ENCODE measurements at places on chromosomes 16 and 17.

DNA sequence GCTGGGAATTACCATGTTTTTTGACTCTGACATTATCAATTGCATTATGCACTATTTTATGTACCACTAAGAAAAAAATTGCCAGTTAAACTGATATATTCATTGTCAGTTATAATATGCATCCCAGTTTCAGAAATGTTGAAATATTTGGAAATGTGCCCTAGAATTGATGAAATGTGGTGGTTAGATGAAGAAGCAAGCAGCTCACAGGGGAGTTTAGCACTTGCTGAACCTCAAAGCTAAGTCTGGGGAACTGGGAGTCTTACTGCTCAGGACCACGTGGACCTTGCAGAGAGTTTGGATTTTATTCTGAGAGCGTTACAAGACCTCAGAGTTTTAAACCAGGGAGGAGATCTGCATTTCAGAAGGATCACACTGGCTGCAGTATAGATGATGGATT, 67.9 kb downstream of the TNRC6C start:
- no peak for DNase-seq

DNA sequence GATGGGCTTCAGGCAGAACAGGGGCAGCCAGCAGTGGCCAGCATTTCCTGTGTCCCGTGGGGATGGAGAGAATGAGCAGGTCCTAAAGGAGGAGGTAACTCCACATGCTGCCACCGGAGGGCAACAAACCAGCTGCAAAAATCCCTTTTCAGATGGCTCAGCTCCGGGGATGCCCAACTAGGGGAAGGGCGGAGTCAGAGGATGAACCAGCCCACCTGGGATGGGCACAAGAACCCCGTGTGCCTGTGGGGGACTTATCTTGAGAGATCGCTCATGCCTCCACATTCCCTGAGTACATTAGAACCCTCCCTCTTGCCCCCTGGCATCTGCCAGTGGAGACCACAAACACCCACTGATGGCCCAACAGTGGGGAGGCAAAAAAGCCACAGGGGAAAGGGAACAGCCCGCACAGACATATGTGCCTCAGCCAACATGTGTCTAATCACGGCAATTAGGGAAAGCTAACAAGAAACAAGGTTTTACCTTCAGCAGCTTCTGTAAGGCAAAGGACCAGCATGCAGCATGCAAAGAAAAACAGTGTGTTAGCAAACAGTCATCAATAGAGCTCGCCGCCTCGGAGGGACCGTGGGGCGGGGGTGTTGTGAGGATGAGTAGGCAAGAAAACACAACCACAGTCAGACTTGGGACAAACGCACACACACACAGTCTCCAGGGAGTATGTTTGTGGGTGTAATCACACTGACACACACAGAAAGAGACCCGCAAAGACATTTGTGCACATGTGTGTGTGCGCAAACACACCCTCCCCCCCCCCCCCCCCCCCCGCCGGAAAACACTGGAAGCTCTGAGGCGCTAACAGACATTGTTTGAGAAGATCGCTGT, 64.0 kb downstream of the MYO18A start:
- DNase-seq: no peak

DNA sequence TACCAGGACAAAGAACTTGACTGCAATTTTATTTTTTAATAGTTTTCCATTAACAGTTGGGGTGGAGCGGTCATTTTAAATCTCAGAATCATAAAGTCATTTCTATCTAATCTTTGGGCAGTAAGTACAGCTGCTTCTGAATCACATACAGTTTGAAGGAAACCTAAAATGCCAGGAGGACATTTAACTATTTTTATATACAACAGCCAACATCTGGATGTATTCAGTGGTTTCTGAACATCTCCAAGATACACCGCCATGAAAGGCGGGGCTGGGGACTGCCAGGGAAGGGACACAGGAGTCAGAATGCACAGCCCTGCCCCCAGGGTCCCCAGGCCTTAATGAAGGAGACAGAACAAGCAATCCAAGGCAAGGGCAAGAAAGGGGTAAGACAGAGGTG, 392.3 kb downstream of the SLC39A11 start:
- DNase-seq: no peak

DNA sequence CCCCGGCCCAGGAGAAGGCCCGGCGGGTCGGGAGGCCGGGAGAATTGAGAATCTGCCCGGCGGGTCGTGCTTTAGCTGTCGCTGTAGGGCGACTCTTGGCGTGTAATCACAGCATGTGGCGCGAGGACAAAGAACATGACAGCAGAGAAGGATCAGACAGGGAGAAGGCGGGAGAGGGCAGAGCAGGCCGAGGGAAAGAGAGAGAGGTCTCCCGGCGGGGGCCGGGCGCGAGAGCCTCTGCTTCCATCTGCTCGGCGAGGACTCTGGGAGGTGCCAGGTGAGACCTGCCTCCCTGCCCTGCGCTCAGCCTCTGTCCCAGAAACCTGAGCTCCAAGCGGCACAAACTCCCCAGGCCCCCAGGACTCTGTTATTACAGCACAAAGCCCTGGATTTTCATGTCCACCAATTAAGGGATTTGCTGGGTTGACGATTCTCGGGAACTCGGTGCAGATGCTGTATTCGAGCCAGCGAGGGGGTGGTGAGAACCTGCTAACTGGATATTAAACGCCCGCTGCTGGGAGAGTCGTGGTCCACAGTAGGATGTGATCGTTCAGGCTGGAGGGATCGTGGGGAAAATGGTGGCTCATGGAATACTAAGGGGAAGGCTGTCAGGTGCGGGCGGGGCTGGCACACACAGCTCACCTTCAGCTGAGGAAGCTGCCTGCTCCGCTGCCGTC, 172.0 kb upstream of the CIBAR2 start:
- DNase-seq: no peak

- DNase-seq: no peak
These were observed 17.6 kb downstream of the OMG start for GRCh38 chr17:31279401-31279800.

DNA sequence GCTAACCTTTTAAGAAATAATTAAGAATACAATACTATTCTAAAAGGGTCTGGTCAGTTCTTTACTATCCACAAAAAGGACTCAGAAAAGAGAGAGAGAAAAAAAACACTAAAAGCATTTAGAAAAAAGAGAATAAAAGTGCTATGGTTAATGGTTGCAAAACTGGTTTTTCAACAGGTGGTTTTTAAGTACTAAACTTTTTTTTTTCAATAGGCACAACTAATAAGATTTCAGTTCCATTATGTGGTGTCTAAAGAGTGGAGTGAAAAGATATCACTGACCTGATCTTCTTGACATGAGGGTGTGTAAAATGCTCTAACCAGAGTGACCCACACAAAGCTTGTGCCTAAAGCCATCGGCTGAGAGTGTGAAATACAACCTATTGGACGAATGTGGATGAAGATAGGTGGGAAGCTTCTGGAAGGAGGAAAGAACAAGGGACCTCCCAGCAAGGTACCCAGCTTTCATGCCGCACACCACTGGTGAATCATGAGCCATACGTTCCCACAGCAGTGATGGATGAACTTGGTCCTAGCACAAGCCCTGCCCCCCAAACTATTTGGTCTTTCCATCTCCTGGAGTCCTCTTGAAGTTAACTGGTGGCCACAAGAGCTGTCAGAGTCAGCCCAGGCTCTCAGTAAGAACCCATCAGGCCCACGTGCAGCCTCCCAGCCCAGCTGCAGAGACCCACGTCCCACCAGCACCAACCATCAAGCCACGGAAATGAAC, 103.0 kb downstream of the ZFHX3 start:
- no peak for DNase-seq

- DNase-seq: no peak
These were observed 7.6 kb downstream of the EPX start for GRCh38 chr17:58200024-58200633.

- no peak for DNase-seq
These were observed 11.7 kb upstream of the FAM83G start for GRCh38 chr17:19016297-19016696.

GRCh38 chr16:35339337-35339736, 1879.9 kb downstream of the TP53TG3F start:
- DNase-seq: no peak

DNA sequence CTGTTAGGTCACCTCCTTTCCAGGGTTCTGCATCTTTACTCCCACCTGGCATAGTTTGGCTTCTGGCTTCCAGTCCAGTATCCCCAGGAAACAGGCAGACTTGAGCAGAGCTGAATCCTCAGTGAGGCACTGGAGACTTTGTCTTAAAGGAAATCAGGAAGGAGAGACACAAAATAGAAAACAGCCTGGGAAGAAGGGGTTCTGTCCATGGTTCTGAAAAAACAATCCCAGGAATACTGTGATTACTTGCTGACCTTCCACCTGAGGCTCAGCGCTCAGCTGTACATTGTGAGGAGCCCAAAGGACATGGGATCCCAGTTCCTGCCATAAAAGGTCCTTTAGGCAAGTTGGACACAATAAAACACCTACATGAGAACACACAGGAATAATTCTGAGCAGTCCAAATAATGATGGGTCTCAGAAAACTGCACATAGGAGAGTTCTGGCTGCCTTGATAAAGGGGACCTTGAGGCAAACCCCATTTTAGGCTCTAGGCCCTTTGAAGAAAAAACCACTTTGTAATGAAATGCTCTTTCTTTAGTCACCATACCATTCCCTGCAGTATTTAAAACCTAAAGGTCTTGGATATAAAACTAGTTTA, 81.4 kb upstream of the CRHR1 start:
- DNase-seq: peak; percentile 11

DNA sequence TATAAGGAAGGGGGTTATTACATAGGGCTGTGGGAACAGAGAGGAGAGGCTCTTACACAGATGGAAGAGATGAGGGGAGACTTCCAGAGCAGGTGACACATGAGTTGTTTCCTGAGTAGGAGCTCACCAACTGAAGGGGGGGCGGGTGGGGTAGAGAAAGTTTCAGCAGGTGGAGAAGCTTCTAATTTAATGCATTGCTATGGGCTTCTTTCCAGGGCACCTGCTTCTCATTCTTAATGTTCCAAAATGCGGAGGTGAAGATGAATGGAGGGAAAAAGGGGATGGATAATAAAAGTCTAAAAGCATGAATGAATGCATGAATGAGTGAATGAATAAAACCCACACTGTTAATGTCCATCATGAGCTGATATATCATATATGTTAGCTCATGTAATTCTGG, 439.0 kb upstream of the CCL2 start:
- no peak for DNase-seq

- DNase-seq: no peak
These were observed 21.2 kb downstream of the USP36 start for GRCh38 chr17:78819402-78819801.

DNA sequence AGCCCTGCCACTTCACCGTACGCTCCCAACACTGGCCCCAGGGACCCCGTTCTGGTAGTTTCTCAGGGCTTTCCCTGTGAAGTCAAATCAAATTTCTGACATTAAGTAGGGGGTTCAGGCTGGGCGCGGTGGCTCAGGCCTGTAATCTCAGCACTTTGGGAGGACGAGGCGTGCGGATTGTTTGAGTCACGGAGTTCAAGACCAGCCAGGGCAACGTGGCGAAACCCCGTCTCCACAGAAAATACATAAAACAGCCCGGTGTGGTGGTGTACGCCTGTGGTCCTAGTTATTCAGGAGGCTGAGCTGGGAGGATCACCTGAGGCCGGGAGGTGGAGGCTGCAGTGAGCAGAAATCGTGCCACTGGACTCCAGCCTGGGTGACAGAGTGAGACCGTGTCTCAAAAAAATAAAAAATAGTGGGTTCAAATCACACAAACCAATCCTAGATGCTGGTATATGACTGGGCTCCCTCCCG, 632 bp downstream of the CYBC1 start:
- DNase-seq: no peak

DNA sequence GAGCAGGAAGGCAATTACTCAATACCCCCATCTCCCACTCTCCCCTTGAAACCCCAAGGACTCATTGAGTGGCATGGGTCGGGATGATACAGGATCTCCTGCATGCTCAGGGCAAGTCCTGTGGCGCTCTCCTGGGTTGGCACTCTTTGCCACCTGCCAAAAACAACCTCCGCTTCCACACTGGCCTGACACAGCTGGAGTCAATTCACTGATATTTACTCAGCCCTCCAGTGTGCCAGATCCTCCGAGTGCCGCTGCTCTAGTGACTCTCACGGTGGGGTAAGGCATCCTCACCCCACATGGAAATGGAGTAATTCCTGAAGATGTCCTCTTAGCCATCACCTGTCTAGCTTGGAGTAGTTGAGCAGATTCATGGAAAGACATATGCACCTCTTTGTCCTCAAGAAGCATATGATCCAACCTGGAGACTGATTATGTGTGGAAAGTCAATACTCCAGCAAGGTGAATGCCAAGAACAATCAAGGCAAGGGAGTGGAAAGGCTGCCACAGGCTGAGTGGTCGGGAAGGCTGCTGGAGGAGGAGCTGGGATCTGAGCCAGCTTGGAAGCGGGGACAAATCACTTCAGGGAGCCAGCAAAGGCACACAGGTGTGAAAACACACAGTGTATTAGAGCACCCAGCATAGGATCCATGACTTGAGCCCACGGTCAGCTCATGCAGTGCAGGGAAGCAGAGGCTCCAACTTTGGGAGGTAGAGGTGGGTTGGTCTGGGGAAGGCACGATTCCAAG, 12.6 kb upstream of the GOSR2 start:
- no peak for DNase-seq

GRCh38 chr16:21233521-21234150, at the start of gene ANKS4B:
TSS of gene ANKS4B (plus strand) at chr16:21233699. CDS start at chr16:21233738, 39 bp downstream.
- no peak for DNase-seq

GRCh38 chr17:63439687-63440086, 6.4 kb downstream of the CYB561 start:
- no peak for DNase-seq

DNA sequence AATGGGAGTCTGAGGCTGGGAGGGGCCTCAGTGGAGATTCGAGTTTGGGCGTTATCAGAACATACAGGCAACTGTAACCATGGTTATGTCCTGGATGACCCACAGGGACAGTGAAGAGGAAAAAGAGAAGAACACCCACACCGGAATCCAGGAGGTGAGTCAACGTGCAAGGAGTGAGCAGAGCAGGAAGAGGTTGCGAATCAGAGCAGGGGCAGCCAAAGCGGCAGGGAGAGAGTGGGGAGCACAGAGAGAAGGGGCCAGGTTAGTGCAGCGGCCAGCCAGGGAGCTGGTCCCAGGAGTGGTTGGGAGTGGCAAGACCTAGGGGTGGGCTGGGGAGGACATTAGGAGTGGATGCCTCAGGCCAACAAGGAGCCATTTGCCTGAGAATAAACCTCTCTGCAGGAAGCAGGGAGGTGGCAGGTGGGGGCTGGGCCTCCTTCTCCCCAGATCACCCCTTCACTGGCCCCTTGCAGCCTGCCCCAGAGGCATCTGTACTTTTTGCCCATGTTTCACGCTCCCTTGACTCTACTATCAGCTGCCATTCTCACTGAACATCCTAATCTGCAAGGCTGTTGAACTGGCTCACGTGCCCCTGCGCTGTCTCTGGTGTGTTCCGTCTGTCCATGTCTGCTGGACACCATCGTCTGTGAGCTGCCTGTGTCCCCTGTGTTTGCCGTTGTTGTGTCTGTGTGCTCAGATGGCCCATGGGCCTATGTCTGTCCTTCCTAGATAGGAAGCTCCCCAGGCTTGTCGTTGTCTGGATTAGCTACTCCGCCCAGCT, 5.1 kb downstream of the KRT13 start:
- no peak for DNase-seq

- DNase-seq: no peak
These were observed 49.5 kb downstream of the SRCIN1 start for GRCh38 chr17:38556239-38556638.

- DNase-seq: no peak
These were observed 19.6 kb downstream of the AKAP1 start for GRCh38 chr17:57104461-57105175.

All from HS-27A (cell line).